Breast epithelium (tissue), 4 donors: ENCODE measurements at places on chromosomes 3 and 15. TPM values are rescaled to one million over a fixed set of nuclear protein-coding genes. Genes with fewer than 3 reads are reported as not detected.

Gene FSTL1
- total RNA-seq = 1,263 TPM

GRCh38 chr3:72559385-72559784 lies 288.9 kb downstream of the SHQ1 start:
- DNase-seq = no peak

DNA sequence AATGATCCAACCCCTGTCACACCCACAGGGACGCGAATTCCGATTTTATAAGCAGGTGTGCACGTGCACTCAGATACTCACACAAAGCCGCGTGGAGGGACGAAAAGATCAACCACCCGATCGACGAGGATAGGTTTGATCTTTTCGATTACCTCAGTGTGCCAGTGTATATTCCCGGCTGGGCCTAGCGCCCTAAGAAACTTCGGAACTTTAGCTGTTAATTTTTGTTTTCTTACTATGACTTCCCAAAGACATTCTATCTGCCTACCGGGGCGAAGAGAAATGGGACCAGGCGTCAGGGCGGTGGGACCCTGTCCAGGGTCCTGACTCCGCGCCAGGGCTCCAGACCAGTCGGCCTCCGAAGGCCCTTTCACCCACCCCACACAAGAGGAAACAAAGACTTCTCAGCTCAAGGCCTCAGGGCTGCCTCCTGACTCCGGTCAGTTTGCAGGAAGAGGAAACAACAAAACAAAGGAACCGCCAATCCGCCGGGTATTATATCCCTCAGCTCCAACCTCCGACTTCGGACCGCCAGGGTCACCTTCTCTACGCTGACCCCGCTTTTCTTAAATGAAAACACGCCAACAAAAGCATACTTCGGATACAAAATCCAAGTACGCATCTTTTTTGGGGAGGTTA lies 6.8 kb downstream of the ONECUT1 start:
- no peak for DNase-seq

DNA sequence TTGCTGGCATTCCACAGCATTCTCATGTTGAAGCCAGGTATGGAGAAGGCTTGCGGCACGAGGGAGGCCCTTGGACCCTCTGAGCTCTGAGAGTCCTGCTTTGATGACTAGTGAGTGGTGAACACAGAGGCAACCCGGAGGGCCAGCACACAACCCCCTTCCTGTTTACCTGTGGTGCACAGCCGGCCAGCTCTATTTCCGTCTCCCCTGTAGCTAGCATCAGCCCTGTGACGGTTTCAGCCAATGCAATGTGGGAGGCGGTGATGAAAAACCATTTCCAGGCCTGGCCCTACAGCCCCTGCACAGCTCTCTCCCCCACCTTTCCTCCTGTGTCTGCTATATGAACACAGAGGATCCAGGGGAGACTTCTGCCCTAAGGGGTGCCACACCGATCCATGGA lies 76.8 kb upstream of the KLHL25 start:
- DNase-seq = no peak

GRCh38 chr3:99006686-99007085 lies 105.2 kb upstream of the DCBLD2 start:
- no peak for DNase-seq

Gene ASB14
- total RNA-seq = not detected
